T-cell (primary cell): ENCODE measurements at places on chromosomes 3 and 15. TPM values are rescaled to one million over a fixed set of nuclear protein-coding genes. Genes with fewer than 3 reads are reported as not detected.

- no peak overlapping the region for H3K27ac ChIP-seq
- no peaks in the 10 kb centered on the region for H3K36me3 ChIP-seq
- H3K4me3 ChIP-seq = no peak overlapping the region
- no peak for DNase-seq
Measured at GRCh38 chr15:28099555-28100140, 533 bp upstream of the OCA2 start.

DNA sequence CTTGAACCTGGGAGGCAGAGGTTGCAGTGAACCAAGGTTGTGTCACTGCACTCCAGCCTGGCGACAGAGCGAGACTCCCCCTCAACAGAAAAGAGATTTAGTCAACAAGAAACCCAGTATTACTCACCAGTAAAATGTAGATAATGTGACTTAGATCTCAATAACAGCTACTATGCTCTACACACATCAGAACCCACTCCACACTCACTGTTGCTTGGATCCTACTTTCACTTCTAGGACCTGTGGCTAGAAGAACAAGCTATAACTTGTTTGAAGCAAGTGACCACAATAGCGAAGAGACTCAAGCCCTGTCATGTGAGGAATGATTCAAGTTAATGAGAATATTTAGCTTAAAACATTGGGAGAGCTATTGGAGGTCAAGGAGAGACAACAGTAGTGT, 100.7 kb downstream of the ANXA2 start:
- no peaks in the 10 kb centered on the region for H3K27me3 ChIP-seq
- H3K27ac ChIP-seq = no peak overlapping the region
- no peak overlapping the region for H3K4me3 ChIP-seq
- no peaks in the 10 kb centered on the region for H3K4me1 ChIP-seq
- no peak for DNase-seq
- no peaks in the 10 kb centered on the region for H3K36me3 ChIP-seq

CP gene
- total RNA-seq = 1.9 TPM

- no peak for DNase-seq
- no peak overlapping the region for H3K27ac ChIP-seq
- H3K36me3 ChIP-seq = no peaks in the 10 kb centered on the region
Measured at GRCh38 chr3:102488331-102488730, 53.5 kb downstream of the ZPLD1 start.

FBXO40 gene
- total RNA-seq = not detected

DNA sequence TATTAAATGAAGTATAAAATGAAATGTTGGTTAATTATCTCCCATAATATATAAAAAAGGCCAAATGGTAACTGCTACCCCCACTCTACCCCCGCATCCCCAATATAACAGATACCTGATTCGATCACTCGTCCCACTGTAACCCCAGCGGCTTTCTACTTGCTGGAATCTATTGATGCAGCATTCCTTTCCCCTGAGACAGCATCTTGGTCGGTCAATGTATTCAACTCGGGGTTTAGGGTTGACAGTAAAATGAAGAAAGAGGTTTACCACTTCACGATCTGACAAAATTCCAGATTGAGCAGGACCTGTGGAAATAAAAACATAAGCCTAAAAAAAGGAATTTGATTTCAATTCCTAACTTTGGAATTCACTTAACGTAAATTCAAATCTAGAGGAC, 18.6 kb upstream of the C15orf40 start:
- DNase-seq = no peak
- H3K4me1 ChIP-seq = no peaks in the 10 kb centered on the region
- no peaks in the 10 kb centered on the region for H3K27me3 ChIP-seq
- no peak overlapping the region for H3K4me3 ChIP-seq
- H3K27ac ChIP-seq = no peak overlapping the region

GRCh38 chr3:156919818-156920217, 93.7 kb downstream of the LEKR1 start:
- H3K4me1 ChIP-seq = no peaks in the 10 kb centered on the region
- DNase-seq = no peak
- H3K36me3 ChIP-seq = no peaks in the 10 kb centered on the region

GORASP1 gene
- total RNA-seq = 26.7 TPM

ABHD6 gene
- 5.7 TPM for total RNA-seq

GRCh38 chr15:50613600-50613999, 67.1 kb upstream of the USP50 start:
- no peaks in the 10 kb centered on the region for H3K4me1 ChIP-seq
- H3K4me3 ChIP-seq = no peak overlapping the region
- no peak for DNase-seq
- no peaks in the 10 kb centered on the region for H3K27me3 ChIP-seq

FANCD2 gene
- 16.0 TPM for total RNA-seq

CCR1 gene
- 0.56 TPM for total RNA-seq

GRCh38 chr3:143536817-143537535, 311.3 kb downstream of the SLC9A9 start:
- DNase-seq = no peak
- H3K27ac ChIP-seq = no peak overlapping the region
- no peaks in the 10 kb centered on the region for H3K27me3 ChIP-seq
- no peak overlapping the region for H3K4me3 ChIP-seq

C3orf85 gene
- total RNA-seq = not detected

- no peaks in the 10 kb centered on the region for H3K4me1 ChIP-seq
- H3K27ac ChIP-seq = no peak overlapping the region
- H3K36me3 ChIP-seq = no peaks in the 10 kb centered on the region
Measured at GRCh38 chr15:68967948-68968347, 37.6 kb downstream of the SPESP1 start.

DNA sequence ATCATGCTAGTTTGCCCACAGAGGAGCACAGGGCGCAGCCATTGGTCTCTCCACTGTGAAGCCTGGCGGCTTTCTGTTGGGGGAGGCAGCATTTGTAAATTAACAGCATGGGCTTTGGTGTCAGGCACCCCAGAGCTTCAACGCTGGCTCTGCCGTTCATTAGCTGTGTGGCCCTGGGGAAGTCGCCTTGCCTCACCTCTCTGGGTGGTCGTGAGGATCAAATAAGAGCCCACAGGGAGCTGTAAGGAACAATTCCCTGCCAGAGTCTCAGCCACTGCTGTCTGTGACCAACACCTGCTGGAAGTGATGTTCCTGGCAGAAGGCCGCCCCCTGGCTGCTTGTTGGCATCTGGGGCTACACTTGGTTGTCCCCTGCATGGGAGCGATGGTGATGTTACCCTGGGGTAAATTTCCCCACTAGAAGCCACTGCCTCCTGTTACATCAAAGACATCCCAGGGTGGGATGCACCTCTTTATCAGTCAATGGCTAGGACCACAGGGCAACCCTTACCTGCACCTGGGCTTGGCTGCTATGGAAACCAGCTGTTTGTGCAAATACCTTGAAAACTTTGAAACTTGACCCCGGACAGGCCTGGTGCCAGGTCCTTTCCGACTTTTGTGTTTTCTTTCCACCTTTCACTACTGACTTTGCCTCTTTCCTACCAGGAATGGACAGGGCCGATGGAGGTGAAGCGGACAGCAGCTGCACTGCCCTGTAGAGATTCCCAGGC, 36.9 kb downstream of the DNASE1L3 start:
- no peak overlapping the region for H3K27ac ChIP-seq
- H3K4me1 ChIP-seq = no peaks in the 10 kb centered on the region
- H3K27me3 ChIP-seq = no peaks in the 10 kb centered on the region

DNA sequence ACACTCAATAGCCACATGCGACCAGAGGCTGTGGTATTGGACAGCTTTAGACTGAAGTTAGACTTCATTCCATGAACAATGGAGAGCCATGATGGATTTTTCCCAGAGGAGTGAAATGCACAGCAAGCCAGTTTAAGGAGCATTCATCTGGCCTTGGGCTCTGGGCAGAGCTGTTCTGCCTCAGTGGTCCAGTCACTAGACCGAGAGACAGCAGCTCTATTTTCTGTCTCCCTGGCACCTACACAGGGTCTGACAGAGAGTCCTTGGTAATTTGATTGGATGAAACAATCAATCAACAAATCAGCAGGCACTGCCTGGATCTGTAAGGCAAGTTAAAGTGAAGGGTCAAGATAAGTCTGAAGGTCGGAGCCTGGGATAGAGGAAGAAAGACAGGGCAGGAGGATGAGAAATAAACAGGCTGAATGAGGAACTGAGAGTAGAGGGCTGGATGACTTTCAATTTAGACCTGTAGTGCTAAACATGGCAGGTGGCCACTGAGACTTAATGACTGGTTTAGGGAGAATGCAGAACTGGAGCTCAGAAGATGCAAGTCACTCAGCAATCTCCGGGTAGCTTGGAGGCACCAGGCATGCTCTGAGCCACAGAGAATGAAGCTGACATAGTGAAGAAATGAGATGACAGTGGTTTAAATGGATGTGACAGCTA, 98.5 kb upstream of the SLC25A36 start:
- H3K36me3 ChIP-seq = no peaks in the 10 kb centered on the region
- no peak for DNase-seq

PCOLCE2 gene
- total RNA-seq = not detected

GOLGA8J gene
- not detected for total RNA-seq

IL17RB gene
- not detected for total RNA-seq

MYL3 gene
- not detected for total RNA-seq

DNA sequence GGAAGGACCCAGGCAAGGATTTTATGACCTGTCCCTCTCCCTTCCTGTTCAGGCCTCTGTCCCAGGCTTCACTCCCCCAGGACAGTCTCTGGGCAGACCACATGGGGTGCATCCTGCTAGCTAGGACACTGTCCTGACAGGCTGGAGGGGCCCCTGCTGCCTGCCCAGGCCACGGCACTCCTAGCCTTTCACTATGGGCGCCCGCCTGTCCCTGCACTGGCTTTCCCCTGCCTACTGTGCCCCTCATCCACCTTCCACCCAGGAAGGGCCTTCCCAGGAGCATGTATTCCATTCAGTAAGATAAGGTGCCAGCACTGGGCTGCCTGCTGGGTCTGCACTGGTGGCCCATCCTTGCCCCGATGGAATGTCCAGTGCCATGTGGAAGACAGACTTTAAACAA, 145.3 kb downstream of the DNAJB8 start:
- H3K27me3 ChIP-seq = no peaks in the 10 kb centered on the region
- H3K27ac ChIP-seq = no peak overlapping the region
- no peak for DNase-seq

CFAP91 gene
- 1.2 TPM for total RNA-seq
